Fibroblast of skin of scalp (primary cell): ENCODE measurements at places on chromosomes 3 and 15.

GRCh38 chr15:95825208-95825607 is 505.3 kb upstream of the NR2F2 start:
- no peak for DNase-seq

- peak; percentile 22 for DNase-seq
These were observed 352.0 kb upstream of the ADAMTS9 start for GRCh38 chr3:65039754-65040210.

GRCh38 chr3:113166357-113166718 is 45.0 kb upstream of the BOC start:
- no peak for DNase-seq

DNA sequence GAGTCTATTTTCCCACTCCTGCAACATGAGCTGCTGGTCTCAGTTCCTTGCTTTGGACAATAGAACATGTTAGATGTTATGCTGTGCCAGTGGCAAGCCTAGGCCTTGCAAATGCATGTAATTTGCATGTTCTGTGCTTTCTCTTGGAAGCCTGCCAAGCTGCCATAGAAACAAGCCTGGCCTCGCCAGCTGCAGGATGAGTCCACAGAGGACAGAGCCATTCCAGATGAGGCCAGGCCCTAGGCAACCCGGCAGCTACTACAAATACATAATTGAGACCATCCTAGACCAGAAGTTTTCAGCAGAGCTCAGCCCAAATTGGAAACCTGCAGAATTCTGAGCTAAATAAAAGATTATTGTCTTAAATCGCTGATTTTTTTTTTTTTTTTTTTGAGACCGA is 39.6 kb downstream of the TRIM69 start:
- DNase-seq = peak; percentile 6

GRCh38 chr3:8069471-8069870 is 432.2 kb upstream of the LMCD1 start:
- DNase-seq = no peak

DNA sequence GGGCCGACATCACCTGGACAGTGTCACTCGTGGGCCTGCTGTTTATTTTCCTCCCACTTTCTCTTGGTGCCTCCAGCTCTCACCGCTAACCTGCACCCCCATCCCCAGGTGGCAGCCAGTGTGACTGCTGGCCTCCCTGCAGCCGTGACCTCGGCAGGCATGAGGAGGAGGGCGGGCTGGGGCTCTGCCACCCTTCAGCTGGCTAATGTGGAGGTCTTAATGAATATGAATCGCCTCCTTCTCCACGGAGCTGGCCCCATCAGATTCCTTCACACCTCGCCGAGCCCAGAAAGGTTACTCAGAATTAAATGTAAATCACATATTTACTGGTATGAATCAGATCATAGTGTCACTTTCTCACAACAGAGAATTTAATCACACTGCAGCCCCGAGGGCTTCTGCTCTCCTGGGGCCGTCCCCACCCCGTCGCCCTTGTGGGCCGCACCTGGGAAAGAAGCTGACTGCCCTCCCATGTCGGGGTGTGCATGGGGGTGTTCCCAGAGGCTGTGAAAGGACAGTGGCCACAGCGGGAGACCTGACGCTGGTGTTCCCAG is 171.1 kb upstream of the TLE3 start:
- no peak for DNase-seq

- peak; percentile 91 for DNase-seq
These were observed 63.4 kb upstream of the CSPG4 start for GRCh38 chr15:75776065-75776423.

DNA sequence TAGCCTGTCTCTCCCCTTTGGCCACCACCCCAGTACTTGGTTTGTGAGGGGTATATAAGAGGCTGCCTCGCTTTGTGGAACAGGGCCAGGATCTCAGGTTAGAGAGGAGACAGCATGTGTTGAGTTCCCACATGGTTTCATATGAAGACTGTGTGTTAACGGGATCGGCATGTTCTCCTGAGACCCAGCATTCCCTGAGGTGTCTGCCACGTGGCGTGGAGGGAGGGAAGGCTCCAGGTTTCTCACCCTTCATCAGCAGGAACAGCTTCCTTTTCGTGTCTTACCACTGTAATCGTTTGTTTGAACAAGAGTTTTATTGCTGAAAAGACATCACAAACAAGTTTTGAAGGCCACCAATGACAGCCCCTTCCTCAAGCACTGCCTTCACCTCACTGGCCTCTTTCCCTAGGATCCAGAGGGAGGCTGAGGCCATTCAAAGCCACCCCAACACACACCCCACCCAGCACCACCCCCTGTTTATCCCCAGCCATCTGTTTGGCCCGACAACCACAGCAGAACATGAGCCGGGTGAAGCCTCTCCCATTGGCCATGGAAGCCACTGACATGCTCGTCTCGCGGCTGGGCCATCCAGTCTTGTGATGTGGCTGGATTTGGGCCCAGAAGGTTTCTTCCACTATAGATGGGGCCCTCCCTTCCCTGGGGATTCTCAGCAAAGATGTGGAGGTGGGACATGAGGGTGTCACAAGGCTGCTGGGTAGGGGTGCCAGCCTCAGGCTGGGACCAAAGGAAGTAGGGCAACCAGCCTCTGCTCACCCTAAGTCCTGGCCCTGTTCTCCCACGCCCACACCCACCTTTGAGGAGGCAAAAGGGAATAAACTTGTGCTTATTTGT is 10.0 kb downstream of the BHLHE40 start:
- no peak for DNase-seq

DNA sequence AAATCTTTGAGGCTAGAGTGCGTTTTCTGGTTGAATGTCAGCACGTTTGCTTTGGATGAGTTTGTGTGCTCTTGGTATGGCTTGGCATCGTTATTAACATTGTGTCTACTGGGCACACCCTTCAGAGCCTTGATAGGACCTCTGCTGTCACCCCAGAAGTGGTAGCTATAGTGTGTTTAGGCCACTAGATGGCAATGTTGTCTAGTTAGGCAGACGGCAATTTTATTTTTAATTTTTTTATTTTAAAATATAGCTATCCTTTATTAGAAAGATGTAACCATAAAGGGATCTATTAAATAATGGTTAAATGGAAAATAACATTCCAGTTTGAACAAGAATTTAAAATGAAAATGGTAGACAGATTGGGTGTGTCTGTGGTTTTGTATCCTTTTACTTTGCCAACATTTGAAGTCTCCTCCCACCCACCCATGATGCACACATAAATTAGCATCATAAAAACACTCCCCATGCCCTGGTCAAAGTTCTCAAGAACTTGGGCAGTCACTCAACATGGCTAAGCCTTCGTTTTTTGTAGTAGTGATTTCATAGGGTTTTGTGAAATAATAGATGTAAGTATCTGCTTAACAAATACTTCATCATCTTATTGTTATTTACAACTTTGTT is 200.7 kb downstream of the KCNH8 start:
- peak; percentile 12 for DNase-seq

GRCh38 chr3:139619484-139619883 is 58.3 kb downstream of the NMNAT3 start:
- DNase-seq = no peak

- no peak for DNase-seq
These were observed 510.3 kb upstream of the ROBO1 start for GRCh38 chr3:80278056-80278455.

GRCh38 chr15:45521596-45522327 is 793 bp downstream of the SLC30A4 start:
- no peak for DNase-seq

GRCh38 chr3:37824090-37824953 is 37.4 kb upstream of the CTDSPL start:
- no peak for DNase-seq

- DNase-seq = peak; percentile 32
These were observed 28.3 kb downstream of the CCDC32 start for GRCh38 chr15:40536501-40536900.

DNA sequence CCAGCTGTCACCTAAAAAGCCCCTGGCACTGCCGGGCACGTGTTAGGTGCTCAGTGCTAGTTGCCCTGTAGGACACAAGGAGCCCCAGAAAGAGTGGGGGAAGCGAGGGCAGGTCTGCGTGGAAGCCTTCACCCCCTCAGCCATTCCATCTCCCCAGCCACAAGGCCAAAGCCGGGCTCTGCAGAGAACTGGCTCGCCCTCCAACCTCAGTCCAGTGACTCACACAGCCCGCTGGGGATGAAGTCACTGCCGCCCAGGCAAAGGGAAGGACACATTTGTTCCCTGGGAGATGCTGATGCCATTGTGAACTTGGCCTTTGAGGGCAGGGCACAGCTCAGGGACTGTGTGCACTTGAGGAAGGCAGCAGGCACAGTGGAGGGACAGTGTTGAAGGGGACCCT is 48.1 kb downstream of the IQSEC1 start:
- peak; percentile 65 for DNase-seq

GRCh38 chr3:195587824-195588223 is 4.1 kb upstream of the APOD start:
- DNase-seq = no peak

DNA sequence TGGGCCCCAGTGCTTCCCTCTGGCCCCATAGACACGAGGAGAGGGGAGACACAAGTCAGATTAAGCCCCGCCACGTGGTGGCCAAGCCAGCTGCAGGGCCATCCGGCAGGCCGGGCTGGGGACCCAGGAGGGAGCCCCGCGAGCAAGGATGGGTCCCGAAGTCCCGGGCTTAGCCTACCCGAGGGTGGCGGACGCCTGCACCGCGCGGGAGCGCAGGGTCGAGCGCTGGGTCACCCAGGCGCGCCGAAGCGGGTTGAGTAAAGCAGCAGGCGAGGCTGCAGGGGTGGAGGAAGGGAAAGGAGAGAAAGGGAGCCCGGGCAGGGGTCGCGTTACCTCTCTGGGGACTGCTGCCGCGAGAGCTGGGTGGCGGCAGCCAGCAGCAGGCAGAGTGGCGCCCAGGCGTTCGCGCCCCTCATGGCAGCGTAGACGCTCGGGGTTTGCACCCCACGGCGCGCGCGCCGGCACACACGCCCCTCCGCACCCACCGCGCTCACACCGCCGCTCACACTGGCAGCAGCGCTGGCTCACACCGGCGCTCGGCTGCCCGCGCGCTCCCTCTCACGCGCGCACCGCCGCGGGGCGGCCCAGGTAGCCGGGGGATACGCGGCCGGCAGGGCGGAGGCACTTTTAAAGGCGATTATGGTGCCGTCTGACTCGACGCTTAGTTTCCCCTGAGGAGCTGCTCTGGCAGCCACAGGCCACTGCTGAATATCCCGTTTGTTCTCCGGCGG is at the start of gene PCOLCE2:
PCOLCE2 (minus strand) TSS at position 603 of the 731 bp plus-strand sequence; CDS start at position 416, 187 bp downstream.
- DNase-seq = peak; percentile 35

DNA sequence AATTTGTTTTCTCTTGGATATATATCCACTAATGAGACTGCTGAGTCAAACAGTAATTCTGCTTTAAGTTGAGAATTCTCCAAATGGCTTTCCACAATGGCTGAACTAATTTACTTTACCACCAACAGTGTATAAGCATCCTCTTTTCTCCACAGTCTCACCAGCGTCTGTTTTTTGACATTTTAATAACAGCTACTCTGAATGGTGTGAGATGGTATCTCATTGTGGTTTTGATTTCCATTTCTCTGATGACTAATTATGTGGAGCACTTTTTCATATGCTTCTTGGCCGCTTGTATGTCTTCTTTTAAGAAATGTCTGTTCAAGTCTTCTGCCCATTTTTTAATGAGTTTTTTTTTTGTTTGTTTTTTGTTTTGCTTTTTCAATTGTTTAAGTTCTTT is 206.2 kb downstream of the CTNNB1 start:
- DNase-seq = peak; percentile 65

- no peak for DNase-seq
These were observed 12.2 kb upstream of the TM2D3 start for GRCh38 chr15:101664303-101664913.

- DNase-seq = no peak
These were observed 178.2 kb upstream of the ADAMTS9 start for GRCh38 chr3:64865839-64866570.

- DNase-seq = no peak
These were observed 3.7 kb upstream of the PLXNB1 start for GRCh38 chr3:48433472-48434118.

DNA sequence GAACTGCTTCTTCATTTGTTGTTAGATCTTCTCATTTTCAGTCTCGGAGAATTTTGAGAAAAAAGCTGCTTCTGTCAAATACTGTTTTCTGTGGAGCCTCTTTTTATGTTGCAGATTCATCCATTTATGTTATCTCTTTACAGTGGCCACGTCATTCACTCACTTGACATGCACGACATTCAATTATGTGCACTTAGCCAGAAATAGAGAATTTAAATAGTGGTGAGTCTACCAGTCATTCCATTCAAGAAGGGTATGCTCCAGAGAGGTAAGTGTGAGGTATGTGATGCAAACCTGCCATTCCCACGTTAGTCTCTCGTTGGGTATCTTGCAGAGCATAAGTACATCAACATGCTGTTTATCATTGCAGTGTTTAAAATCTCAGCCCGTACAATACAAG is 9.8 kb downstream of the ARPP19 start:
- no peak for DNase-seq

DNA sequence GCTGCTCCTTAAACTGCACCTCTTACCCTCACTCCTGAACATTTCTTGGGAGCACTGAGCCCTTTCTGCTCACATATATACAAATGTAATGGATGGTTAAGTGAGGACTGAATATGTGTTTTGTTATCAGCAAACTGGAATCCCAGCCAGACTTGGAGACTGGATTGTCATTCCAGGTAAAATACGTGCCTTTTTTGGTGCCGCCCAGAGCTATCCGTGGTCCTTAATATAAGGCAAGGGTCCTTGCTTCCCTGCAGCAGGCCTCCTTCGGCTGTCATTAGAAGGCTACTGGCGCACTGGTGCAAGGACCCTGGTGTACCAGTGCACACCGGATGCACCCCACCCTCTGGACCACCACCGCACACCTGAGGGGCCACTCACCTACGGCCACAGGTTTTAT is 1.1 kb upstream of the GABRB3 start:
- no peak for DNase-seq

- peak; percentile 1 for DNase-seq
These were observed 484.6 kb downstream of the ROBO2 start for GRCh38 chr3:77524463-77524862.

DNA sequence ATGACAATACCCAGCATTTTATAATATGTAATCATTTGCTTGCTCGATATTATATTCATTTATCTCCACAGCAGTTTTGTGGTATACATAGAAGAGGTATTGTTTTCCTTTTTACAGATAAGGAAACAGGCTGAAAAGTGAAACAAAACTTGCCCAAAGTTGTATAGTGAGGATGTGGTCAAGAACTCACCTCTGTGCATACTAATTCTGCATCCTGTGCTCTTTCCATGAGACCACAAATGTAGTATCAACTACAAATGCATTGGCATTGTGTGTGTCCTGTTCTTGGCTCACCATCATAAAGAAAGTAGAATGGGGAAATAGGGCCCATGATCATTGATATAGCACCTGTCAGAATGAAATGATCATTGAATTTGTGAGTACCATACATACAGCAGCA is 167.3 kb downstream of the NECTIN3 start:
- DNase-seq = no peak

GRCh38 chr15:85694091-85694490 is 100.6 kb downstream of the KLHL25 start:
- DNase-seq = no peak

- DNase-seq = no peak
These were observed 57.5 kb upstream of the CSPG4 start for GRCh38 chr15:75770131-75770530.
